ENCODE measurements at places on chromosomes 12 and 14.

GRCh38 chr12:30978639-30979038, 52.1 kb downstream of the TSPAN11 start:
- no peak for DNase-seq

GRCh38 chr12:44314007-44314500, 478.2 kb downstream of the TMEM117 start:
- DNase-seq, result no peak

DNA sequence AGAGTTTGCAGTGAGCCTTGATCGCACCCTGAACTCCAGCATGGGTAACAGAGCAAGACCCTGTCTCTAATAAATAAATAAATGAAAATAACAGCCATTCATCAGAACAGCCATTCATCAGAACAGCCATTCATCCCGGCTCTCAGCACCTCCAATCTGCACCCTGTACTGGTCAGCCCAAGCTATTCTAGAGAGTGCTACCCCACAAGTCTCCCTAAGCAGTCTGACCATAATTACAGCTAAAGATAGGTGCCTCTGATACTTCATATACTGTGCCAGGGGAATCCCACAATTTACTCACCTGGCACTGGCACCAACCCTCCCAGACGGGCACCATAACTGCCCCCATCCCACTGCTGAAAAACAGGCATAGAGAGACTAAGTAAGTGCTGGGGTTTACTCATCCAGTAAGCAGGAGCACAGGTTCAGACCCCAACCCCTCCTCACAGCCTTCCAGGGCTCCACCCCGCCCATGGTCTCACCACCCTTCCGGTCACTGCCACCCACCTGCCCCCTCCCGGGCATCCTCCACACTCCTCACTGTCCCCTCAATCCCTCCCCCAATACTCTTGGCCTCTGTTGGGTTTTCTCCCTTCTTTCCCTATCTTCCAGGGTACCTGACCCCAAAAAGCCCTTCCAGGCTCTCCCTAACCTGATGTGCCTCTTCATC, 15.2 kb upstream of the EIF5 start:
- DNase-seq, result no peak

DNA sequence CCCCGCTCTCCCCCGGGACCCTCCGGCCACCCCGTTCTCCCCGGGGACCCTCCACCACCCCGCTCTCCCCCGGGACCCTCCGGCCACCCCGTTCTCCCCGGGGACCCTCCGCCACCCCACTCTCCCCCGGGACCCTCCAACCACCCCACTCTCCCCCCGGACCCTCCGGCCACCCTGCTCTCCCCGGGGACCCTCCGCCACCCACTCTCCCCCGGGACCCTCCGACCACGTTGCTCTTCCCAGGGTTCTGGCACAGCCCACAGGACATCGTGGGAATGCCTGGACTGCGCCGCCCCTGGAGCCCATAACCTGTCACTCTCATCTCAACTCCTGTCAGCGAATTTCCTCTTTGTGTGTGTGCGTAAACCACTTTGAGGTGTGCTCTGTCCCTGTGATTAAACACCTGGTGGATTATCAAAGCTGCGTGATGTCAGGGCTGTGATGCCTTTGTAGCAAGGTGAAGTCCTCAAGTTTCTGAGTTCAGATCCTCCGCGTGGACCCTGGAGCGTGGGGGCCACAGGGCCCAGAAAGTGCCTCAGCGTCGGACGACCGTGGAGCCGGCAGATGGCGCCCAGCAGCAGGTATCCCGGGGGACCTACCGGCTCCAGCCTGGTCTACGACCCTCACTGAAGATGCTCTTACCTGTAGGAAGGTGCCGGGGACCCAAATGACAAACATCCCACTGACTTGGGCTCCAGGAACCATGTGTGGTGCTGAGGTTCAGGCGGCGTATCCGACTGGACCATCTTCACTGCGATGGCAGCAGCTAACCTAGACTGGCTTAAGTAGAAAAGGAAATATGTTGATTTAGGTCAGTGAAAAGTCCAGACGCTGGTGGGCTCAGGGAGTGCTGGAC, 63.2 kb upstream of the GALNT9 start:
- no peak for DNase-seq

GRCh38 chr12:60257063-60257462, 661.2 kb downstream of the SLC16A7 start:
- DNase-seq, result no peak

DNA sequence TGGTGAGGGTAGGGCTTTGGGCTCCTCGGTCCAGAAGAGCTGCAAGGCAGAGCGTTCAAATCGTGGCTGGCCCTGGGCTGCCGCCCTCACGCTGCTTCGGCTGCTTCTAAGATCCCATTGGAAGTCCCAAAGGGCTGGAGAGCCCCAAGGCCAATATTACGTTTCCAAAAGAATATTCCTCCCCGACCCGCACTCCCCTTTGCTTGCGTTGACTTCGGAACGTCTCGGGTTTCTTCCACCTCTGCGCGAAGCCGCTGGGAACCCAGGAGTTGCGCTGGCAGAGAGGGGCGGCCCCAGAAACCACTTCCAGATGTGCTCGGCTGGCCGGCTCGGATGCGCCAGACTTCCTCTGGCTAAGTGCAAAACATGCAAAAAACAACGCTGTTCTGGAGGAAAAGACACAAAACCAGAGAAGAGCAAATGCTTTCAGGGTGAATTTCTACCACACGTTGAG, at the start of gene GLT8D2:
GLT8D2 (minus strand) TSS at position 285 of the 454 bp plus-strand sequence. CDS start 30,539 bp downstream, outside the sequence.
- peak; percentile 40 for DNase-seq

DNA sequence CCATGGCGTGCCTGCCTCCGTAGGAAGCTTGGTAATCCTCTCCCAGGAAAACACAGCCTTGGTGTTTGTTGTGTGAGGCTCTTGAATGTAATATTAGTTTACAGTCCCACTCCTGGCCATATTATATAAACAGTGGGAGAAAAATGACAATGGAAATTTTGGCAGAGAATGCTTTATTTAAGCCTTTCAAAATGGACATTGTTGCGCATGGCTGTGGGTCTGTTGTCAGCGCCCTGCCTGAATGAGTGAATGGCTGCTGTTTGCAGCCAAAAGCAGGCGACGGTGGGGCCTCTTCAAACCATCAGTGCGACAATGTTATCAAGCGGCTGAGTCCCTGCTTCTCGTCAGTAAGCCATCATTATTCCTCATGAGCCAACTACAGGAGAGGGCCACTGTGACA, 201.8 kb upstream of the RMST start:
- no peak for DNase-seq

GRCh38 chr14:82655770-82656169, 1122.1 kb upstream of the SEL1L start:
- peak; percentile 8 for DNase-seq

GRCh38 chr14:65852689-65853088, 440.2 kb downstream of the FUT8 start:
- DNase-seq, result no peak

DNA sequence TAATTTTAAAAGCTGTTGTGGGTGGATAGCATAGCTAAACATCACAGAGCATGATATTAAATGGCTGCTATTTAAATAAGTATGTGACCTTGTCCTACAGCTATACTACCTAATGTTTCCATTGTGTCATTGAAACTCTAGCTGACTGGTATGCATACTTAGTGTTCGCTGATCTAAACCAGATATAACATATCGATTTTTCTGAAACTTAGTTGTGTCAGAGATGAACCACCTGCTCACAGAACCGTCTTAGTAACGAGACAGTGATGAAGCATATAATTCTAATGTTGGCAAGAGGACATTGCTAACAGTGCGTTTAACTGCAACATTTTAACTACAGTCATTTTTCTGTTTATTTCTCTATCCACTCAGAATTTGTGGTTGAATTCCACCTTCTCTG, 36.1 kb upstream of the NUAK1 start:
- DNase-seq, result no peak

DNA sequence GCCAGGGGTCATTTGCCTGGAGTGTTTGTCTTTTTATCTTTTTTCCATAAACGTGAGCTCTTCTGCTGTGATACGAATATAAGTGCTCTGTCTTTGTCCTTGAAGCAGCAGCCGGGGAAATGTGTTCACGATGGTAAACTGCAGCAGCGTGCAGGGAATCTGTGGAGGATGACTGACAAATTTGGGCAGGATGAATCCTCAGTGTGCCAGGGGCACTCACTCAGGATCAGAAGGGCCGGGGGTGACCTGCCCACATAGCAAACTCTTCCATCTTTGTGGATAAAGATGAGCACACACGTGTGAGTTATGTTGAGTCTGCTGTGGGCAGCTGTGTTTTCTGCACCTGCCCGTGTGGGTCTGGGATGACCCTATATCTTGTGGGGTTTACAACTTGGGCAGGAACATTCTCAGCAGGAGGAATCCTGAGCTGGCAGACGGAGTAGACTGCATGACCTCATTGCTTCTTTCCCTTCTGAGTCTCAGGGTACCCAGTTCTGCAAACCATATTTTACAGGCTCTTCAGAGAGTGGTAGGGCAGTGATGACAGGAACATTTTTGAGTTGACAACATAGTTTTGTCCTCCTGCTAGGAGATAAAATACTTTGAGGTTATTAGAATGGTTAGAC, 711 bp downstream of the ANO4 start:
- DNase-seq, result no peak

DNA sequence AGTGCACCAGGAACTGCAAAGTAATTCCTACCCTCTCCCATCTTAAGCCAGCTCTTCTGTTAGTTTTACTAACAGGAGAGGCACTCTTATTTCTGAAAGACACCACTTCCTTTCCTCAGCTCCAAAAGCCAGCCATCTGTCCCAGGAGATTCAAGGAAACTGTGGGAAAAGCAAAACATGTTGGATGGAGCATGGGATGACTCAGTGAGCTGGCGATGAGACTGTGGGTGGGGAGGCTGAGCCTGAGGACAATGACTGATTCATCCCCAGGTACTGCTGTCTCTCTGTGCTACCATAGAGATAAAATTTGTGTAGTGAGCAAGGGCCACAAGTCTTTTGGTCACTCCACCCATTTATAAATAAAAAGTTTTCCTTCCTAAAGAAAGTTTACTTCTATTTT, 141.4 kb downstream of the MYRFL start:
- DNase-seq, result no peak

- peak; percentile 15 for DNase-seq
These were observed 4.9 kb upstream of the HOXC12 start for GRCh38 chr12:53949631-53950436.

GRCh38 chr12:127930122-127930521, 336.8 kb upstream of the TMEM132C start:
- DNase-seq, result no peak

GRCh38 chr14:61406198-61406597, 84.8 kb downstream of the PRKCH start:
- DNase-seq, result peak; percentile 80

DNA sequence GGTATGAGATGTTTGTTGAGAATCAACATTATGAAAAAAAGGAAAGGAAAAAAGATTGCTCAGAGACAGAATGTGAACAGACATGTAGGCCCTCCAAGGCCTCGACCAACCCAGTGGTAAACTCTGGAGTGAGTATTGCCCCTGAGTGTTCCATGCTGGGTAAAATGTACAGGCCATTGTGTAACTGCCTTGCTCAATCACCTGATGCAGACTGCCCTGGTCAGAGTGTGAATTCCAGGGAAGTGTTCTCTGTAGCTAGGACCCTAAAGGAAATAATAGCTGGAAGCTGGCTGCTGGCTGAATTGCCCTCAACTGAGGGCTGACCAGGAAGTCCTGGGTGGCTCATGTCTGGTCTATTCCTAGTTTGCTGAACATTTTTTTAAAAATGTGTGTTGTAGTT, 1081.4 kb upstream of the LRFN5 start:
- DNase-seq, result no peak

All from DMS79 (cell line).